HCT116 (cell line): ENCODE measurements at places on chromosomes 7 and 10.

DNA sequence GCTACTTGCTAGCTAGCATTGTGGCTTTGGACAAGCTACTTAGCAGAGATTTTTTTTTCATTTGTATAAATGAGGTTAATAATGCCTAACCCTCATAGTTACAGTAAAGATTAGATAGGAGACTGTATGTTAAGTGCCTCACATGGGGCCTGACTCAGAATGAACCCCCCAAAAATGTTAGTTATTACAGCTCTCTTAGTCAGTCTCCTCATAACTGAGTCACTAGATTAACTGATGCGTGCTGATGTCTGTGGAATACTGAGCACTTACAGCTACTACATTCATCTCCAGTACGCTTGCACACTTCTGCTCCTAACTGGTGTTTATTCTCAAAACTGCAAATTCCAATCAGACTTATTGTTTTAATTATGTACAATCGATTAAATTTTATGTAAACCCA lies 315.3 kb downstream of the SNX13 start:
- no peaks in the 10 kb centered on the region for H3K27me3 ChIP-seq
- no peak overlapping the region for H3K27ac ChIP-seq
- H3K4me3 ChIP-seq, result no peak overlapping the region
- H3K4me1 ChIP-seq, result no peaks in the 10 kb centered on the region
- no peaks in the 10 kb centered on the region for H3K36me3 ChIP-seq

DNA sequence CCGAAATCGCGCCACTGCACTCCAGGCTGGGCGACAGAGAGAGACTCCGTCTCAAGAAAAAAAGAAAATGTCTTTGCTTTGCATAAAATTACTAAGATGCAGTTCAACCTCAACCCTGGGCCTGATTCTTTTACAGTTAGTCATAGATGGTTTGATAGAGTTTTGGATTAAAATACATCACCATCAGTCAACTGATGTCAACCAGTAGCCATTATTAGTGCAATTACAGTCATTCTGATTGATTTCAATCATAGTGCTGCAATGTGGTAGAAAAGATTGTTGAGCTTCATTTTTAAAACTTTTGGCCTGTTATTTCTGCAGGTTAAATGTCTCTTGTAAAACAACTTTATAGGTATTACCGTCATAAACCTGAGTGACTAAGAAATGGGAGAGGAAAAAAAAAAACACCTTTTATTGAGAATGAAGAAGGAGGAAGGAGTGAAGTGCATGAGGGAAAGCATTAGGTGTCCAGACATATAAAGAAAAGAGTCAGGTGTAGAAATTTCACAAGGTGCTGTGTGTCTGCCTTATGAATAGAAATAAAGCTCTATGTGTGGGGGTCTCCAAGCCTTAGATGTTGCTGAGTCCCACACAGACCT lies 150.6 kb downstream of the TRIL start:
- no peak overlapping the region for H3K4me3 ChIP-seq
- no peak for DNase-seq
- H3K4me1 ChIP-seq, result no peaks in the 10 kb centered on the region; the same call in 1 of the 2 replicates
- no peaks in the 10 kb centered on the region for H3K36me3 ChIP-seq

- no peaks in the 10 kb centered on the region for H3K36me3 ChIP-seq
- H3K4me1 ChIP-seq, result no peaks in the 10 kb centered on the region
- no peak for DNase-seq
- no peak overlapping the region for H3K27ac ChIP-seq
- no peaks in the 10 kb centered on the region for H3K27me3 ChIP-seq
- H3K4me3 ChIP-seq, result no peak overlapping the region
Measured at GRCh38 chr7:71132377-71133231, 660 bp downstream of the GALNT17 start.

DNA sequence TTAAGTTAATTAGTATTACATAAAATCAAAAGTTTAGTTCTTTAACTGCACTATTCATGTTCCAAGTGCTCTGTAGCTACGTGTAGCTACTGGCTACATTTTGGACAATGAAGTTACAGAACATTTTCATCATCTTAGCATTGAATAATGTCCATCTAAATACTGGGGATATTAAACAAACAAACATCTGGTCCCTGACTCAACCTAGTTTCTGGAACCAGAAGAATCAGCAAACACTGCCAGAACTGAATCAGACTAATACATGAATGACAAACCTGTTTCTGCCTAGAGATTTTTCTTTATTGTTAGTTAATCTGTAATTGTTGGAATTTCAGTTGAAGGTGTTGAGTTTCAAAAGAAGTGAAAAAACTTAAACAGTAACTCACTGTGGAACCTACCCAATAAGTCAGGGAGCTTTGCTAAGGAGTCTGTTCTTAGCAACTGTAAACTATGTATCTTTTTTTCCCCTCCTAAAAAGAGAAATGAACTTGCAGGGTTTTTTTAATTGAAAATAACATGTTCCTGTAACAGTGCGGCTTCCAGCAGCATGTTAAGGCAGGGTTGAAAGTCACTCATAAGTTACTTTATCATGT lies 58.3 kb downstream of the CDK13 start:
- no peaks in the 10 kb centered on the region for H3K27me3 ChIP-seq
- no peaks in the 10 kb centered on the region for H3K36me3 ChIP-seq
- no peaks in the 10 kb centered on the region for H3K4me1 ChIP-seq
- no peak for DNase-seq
- no peak overlapping the region for H3K4me3 ChIP-seq

DNA sequence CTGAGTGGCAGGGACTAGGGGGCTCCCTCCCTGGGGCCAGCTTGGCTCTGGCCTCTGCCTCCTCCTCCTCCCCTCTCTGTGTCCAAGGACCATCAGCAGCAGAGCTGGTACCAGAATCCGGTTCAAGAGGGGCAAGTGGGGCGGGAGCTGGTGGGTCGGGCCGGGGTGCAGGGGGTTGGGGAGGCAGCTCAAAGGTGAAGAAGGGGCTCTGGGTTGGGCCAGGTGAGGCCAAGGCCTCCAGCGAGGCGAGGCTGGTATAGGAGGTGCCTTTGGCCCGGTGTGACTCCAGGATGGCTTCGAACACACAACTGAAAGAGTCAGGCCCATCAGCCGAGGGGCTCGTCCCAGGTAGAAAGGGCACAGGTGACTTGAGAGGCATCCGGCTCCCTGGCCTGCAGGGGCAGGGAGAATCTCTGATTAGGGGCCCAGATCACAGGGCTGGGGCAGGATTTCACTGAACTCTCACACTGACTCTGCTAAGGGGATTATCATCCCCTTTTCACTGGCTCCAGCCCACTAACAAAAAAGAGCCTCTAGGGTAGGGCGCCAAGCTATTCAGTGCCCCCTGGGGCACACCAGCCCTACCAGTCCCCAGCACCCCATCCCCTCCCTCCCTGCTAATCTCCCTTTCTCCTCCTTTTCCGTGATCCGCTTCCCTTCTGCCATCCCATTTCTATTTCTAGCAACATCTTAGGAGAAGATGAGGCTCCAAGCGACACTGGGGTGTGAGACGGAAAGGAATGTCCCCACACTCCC lies 4.6 kb downstream of the PSD start:
- no peak overlapping the region for H3K27ac ChIP-seq
- H3K36me3 ChIP-seq, result no peaks in the 10 kb centered on the region
- DNase-seq, result no peak
- peaks cover 3% of the 10 kb centered on the region; the same call in 1 of the 2 replicates for H3K27me3 ChIP-seq

- no peak overlapping the region for H3K4me3 ChIP-seq
- H3K27ac ChIP-seq, result no peak overlapping the region
- no peaks in the 10 kb centered on the region for H3K36me3 ChIP-seq
- no peak for DNase-seq
- H3K27me3 ChIP-seq, result peaks cover 6% of the 10 kb centered on the region; the same call in 1 of the 2 replicates
Measured at GRCh38 chr7:4227105-4228010, 454.7 kb upstream of the FOXK1 start.

DNA sequence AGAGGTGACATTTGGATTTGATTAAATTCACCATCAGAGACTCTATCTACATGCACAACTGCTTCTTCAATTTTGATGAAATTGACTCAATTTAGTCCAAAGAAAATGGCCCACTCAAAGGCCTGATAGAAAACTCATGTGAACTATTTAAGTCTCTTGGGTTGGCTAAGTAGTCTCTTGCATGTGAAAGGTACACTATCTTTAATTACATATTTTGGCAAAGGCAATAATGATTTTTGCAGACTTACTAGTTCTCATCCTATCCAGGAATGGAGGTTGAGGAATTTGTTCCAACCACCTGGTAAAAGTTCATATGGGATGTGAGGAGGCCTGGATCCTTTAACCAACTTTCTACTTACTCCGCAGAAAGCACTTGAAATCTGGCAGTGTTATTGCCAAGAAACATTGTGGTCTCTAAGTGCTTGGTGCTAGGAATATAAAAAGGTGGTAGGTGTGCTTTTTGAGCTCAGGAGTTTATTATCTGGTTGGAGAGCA lies 618.6 kb upstream of the MKI67 start:
- H3K27me3 ChIP-seq, result peaks cover 81% of the 10 kb centered on the region
- no peaks in the 10 kb centered on the region for H3K36me3 ChIP-seq
- DNase-seq, result no peak
- no peak overlapping the region for H3K27ac ChIP-seq
- no peaks in the 10 kb centered on the region for H3K4me1 ChIP-seq
- no peak overlapping the region for H3K4me3 ChIP-seq

- H3K27ac ChIP-seq, result no peak overlapping the region
- no peaks in the 10 kb centered on the region for H3K4me1 ChIP-seq
- no peak overlapping the region for H3K4me3 ChIP-seq
- H3K27me3 ChIP-seq, result no peaks in the 10 kb centered on the region
- H3K36me3 ChIP-seq, result peaks cover 58% of the 10 kb centered on the region
Measured at GRCh38 chr10:1015688-1016087, 10.0 kb downstream of the IDI2 start.

- H3K27me3 ChIP-seq, result no peaks in the 10 kb centered on the region
- H3K4me3 ChIP-seq, result no peak overlapping the region
- H3K36me3 ChIP-seq, result no peaks in the 10 kb centered on the region
- H3K27ac ChIP-seq, result no peak overlapping the region
Measured at GRCh38 chr7:10181996-10182395, 791.7 kb upstream of the PHF14 start.

- H3K36me3 ChIP-seq, result no peaks in the 10 kb centered on the region
- H3K27ac ChIP-seq, result no peak overlapping the region
- no peak overlapping the region for H3K4me3 ChIP-seq
- H3K4me1 ChIP-seq, result peaks cover 10% of the 10 kb centered on the region; the same call in 1 of the 2 replicates
- H3K27me3 ChIP-seq, result no peaks in the 10 kb centered on the region
Measured at GRCh38 chr7:2689951-2690705, 2.1 kb downstream of the AMZ1 start.

GRCh38 chr10:96833220-96834001 lies 1.3 kb downstream of the LCOR start:
- no peak for DNase-seq
- H3K27me3 ChIP-seq, result no peaks in the 10 kb centered on the region
- peak overlapping the region; percentile 85 for H3K27ac ChIP-seq
- H3K4me3 ChIP-seq, result peak overlapping the region; percentile 68
- H3K4me1 ChIP-seq, result peaks cover 29% of the 10 kb centered on the region

DNA sequence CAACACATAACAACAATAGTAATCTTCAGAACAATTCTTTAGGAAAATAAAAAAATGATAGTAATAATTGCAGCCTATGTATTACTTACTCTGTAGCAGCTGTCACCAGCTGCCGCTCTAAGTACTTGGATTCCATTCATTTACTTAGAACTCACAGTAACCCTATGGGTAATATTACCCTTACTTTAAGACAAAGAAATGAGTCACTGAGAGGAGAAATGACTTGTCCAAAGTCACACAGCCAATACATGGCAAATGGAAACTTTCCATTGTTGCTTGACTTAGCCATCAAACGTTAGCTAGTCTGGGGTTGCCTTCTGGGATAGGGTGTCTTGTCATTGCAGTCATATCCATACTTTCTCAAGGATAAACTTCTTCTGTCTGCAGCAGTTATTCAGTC lies 3.6 kb downstream of the CCNY start:
- peaks cover 29% of the 10 kb centered on the region for H3K4me1 ChIP-seq
- no peaks in the 10 kb centered on the region for H3K27me3 ChIP-seq
- no peak overlapping the region for H3K27ac ChIP-seq
- H3K36me3 ChIP-seq, result no peaks in the 10 kb centered on the region
- H3K4me3 ChIP-seq, result no peak overlapping the region
- no peak for DNase-seq
